Pancreas (tissue), 10 donors: ENCODE measurements at places on chromosomes 5 and 9. TPM values are rescaled to one million over a fixed set of nuclear protein-coding genes. Genes with fewer than 3 reads are reported as not detected.

The STC2 gene
- 11.3 TPM for total RNA-seq

The LEAP2 gene
- 1.7 TPM for total RNA-seq

DNA sequence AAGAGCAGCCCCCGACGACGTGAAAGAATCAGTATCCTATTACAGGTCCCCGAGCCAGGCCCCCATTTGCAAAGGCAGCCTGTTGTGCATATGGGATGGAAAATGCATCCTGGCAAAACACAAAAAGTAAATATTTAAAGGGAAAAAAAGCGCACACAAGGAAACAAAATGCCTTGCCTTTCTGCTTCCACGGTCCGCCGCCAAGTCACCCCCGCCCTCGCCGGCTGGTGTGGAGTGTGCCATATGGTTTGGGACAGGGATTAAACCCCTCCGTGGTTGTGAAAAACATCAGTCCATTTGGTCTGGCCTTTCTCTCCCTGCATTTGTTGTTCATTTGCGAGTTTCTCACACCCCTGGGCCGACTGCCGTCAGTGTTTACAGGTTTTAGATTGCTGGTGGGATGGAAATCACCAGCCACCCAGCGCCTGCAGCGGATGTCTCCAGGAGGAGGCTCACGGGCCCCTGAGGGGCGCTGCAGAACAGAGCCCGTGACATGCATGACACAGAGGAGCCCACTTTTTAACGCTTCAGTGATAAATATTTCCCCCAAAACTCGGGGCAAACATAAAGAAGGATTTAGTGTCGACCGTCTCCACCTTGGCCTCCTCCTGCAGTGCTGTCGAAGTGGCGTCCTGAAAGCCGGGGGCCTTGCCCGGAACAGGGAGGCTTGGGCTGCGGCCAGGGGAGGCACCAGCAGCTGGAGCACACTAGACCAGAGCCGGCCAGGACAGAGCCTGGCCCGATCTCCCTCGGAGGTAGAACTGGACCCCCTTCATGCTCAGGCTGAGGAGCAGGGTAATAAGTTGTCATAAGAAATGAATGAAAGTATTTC is 161.5 kb downstream of the HSD17B3 start:
- no peak for DNase-seq

- DNase-seq: no peak
These were observed 41.7 kb upstream of the PPARGC1B start for GRCh38 chr5:149688406-149688805.

- no peak for DNase-seq
These were observed 14.7 kb downstream of the IL31RA start for GRCh38 chr5:55865831-55866230.

GRCh38 chr5:118519466-118519865 is 468.9 kb downstream of the DTWD2 start:
- no peak for DNase-seq

The UQCRQ gene
- total RNA-seq: 235 TPM

DNA sequence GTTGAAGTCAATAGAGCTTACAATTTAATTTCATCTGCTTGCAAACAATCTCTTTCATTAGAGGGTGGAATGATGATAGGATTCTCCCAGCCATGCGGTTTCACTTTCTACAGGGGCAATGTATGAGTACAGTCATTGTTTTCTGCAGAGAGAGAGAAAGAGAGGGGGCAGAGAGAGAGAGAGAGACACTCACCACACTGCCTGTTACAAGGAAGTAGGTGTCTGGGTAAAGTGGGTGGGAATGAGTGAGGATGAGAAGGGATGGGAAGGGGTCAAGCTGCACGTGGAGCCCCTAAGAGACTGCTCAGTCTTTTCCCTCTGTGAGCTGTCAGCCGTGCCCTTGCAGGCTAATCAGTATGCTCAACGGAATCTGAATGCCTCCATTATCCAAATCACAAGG is 454.3 kb downstream of the KDM4C start:
- DNase-seq: no peak

The GPRIN1 gene
- 1.1 TPM for total RNA-seq

DNA sequence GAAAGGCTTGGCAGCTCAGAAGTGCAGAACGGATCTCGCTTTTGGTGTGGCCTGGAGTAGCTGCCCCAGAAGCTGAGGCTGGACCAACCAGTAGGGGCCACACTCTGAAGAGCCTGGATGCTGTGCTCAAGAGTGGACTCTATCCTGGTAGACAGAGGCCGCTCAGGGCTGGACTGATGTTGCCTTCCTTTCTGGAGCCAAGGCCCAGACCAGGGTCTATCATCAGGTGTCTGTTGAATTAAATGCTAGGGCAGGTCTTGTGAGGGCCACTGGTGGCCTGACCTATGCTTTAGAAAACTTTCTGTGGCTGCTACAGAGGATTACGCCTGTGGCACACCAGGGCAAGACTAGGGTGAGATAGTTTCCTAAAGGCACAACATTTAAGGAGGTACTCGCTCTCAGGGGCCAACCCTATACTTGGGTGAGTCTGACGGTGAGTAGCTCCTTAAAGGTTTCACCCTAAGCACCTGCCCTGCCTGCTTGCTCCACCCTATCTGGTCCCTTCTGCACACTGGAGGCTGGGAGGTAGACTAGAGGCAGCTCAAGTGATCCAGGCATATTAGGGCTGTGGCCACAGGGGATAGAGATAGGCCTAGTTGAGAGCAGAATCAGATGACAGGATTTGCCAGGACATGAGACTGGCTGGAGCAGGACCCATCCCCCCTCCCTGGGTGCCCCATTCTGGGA is 9.8 kb upstream of the IRF1 start:
- no peak for DNase-seq

The HTR1A gene
- not detected for total RNA-seq

The SEMA5A gene
- total RNA-seq: 10.5 TPM

The TAF1L gene
- not detected for total RNA-seq

The CXCL14 gene
- total RNA-seq: 19.6 TPM

- no peak for DNase-seq
These were observed 109.8 kb downstream of the GIN1 start for GRCh38 chr5:103010168-103010567.

The PGM5 gene
- total RNA-seq: 2.2 TPM

GRCh38 chr9:69380811-69381210 is 55.8 kb downstream of the ENTREP1 start:
- DNase-seq: no peak

The KIAA0825 gene
- total RNA-seq: 2.0 TPM

The C6 gene
- total RNA-seq: 72.8 TPM

- DNase-seq: no peak
These were observed 56.2 kb upstream of the GARNL3 start for GRCh38 chr9:127208416-127208815.

DNA sequence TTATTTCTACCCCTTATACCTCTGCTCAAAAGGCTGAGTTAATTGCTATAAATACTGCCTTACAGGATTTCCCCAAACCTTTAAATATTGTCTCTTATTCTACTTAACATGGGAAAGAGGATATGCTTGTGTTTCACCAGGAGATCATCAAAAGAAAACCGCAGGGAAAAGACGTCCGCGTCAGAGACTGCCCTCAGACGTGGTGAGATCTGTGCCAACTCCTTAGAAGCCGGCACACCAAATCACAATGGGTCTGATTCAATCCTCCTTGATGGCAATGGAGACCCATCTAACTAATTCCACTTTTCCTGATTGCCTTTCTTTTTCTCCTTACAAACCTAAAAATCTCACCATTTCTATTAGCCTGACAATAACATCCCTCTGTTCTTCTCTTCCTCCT is 55.0 kb downstream of the SH3PXD2B start:
- DNase-seq: no peak

The LCN9 gene
- not detected for total RNA-seq

GRCh38 chr9:36815566-36816348 is 218.3 kb downstream of the PAX5 start:
- DNase-seq: no peak

The CARD9 gene
- total RNA-seq: 1.6 TPM

- DNase-seq: no peak
These were observed 155.9 kb downstream of the TTLL11 start for GRCh38 chr9:121937240-121937639.

The SLC45A2 gene
- 0.18 TPM for total RNA-seq

DNA sequence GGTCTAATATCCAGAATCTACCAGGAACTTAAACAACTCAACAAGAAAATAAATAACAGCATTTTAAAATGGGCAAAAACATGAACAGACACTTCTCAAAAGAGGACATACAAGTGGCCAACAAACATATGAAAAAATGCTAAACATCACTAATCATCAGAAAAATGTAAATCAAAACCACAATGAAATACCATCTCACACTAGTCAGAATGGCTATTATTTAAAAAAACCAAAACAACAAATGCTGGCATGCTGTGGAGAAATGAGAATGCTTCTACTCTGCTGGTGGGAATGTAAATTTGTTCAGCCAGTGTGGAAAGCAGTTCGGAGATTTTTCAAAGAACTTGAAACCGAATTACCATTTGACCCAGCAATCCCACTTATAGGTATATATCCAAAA is 63.1 kb downstream of the ADAMTS6 start:
- DNase-seq: no peak

- DNase-seq: no peak
These were observed 272.3 kb downstream of the ZSWIM6 start for GRCh38 chr5:61604076-61605025.

The COL5A1 gene
- 2.9 TPM for total RNA-seq

GRCh38 chr9:109974918-109975276 is 194.9 kb downstream of the PALM2AKAP2 start:
- no peak for DNase-seq

The ZNF658 gene
- 1.7 TPM for total RNA-seq

DNA sequence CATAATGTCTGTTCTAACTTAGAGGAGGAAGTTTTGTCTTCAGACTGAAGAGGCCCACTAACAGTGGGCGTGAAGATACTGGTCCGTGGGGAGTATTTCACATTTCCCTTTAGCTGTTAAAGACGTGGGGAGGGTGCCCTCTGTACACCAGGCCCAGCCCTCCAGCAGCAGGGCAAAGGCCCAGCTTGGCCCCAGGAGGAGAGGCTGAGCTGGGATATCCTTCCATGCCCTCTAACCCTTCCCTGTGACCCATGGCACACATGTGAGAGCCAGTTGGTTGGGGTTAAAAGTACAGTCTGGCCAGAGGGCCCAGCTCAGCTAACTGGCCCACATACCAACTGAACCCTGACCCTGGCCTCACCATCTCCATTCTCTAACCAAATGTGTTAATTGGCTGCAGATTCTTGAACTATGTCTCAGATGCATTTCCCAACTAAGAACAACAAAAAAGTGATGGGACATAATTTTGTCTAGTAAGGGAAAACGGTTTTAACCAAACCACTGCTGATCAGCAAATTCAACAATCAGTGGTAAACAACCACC is 74.4 kb downstream of the LHFPL2 start:
- no peak for DNase-seq

GRCh38 chr9:33185858-33186257 is 18.7 kb upstream of the B4GALT1 start:
- DNase-seq: peak; percentile 66

The SLC6A19 gene
- total RNA-seq: 0.08 TPM

The NOL6 gene
- total RNA-seq: 10.9 TPM

The CDH12 gene
- not detected for total RNA-seq

DNA sequence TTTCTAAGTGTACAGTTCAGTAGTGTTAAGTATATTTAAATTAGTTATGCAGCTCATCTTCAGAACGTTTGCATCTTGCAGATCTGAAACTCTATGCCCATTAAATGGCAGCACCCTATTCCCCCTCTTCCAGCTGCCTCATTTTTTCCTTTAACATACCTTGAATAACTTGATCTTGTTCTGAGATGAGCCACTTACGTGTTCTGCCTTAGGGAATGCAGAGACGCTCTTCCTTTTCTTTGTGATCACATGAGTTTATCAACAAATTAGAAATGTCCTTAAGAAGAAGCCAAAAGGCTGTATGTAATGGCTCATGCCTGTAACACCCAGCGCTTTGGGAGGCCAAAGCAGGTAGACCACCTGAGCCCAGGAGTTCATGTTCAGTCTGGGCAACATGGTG is 57.6 kb downstream of the SLC46A2 start:
- DNase-seq: no peak

- DNase-seq: no peak
These were observed 644.4 kb upstream of the GRAMD2B start for GRCh38 chr5:125778791-125779190.

- no peak for DNase-seq
These were observed 32.6 kb downstream of the WDR36 start for GRCh38 chr5:111124793-111125192.

The BNC2 gene
- 7.6 TPM for total RNA-seq

DNA sequence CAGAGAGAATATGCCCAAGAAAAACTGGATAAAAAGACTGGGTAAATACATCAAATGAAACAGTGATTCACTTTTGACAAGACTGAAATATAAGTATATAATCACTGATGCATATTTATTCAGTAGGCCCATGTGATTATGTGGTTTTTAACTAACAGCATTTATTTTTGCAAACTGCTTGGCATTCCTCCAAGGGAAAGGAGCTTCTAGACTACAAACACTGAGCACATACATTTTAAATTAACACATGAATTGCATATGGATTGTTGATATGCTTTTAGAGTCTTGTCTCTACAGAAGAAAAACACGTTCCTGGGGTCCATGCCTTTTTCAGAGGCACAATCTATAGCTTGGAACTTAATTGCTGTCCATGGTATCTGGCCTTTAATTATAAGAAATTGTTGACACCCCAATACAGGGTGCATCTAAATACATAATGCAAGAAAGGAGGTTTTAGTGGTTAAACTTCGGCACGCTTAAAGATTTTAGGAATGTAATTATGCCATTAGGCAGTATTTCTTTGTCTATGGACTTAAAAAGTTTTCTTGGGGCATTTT is 6.9 kb upstream of the MEIKIN start:
- DNase-seq: no peak

DNA sequence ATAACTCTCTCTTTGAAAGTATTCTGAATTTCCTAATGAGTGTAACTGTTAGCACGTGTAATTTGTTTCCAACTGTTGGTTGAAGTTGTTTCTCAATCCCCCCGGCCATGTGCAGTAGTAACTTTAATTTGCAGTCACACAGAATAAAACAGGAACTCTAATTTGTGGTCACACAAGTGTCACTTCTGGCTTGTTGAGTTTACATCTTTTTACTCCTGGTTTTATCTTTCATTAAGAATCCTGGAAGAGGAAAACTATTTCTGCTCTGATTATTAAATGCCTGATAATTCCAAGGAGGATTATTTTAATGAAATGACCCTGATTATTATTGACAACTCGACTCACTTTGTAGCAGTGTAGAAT is 1.2 kb downstream of the SCAMP1 start:
- no peak for DNase-seq

- DNase-seq: no peak
These were observed 158.9 kb upstream of the KLF9 start for GRCh38 chr9:70573308-70573707.

DNA sequence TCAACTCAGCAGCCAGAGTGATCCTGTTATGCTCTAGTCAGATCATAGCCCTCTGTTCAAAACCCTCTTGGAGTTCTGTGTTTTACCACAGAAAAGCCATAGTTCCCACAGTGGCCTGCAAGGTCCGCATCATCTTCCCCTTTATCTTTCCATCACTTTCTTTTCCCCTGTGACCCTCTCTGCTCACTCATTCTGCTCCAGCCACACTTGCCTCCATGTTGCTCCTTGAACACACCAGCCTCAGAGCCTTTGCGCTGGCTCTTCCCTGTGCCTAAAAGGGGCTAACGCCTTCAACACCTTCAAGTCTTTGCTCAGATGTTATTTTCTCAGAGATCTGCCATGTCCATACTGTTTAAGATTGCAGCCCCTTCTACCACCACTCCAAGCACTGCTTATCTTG is 26.3 kb downstream of the CSF2 start:
- no peak for DNase-seq

- DNase-seq: no peak
These were observed 21.9 kb downstream of the MOCS2 start for GRCh38 chr5:53087621-53088121.

- DNase-seq: no peak
These were observed 57.0 kb upstream of the BOD1 start for GRCh38 chr5:173673295-173674101.

GRCh38 chr9:137149363-137149762 is 10.4 kb downstream of the GRIN1 start:
- no peak for DNase-seq

- no peak for DNase-seq
These were observed 20.5 kb downstream of the GLRA1 start for GRCh38 chr5:151904127-151904526.
